ENCODE measurements at places on chromosomes 16 and 17.
A peak's percentile ranks its signal among the peaks of the same experiment; 100 is the strongest.

GRCh38 chr17:48622857-48623256, 3.3 kb downstream of the HOXB9 start:
- no peak for DNase-seq

- DNase-seq = no peak
Observed at GRCh38 chr17:76312735-76313134, 4.7 kb upstream of the QRICH2 start.

DNA sequence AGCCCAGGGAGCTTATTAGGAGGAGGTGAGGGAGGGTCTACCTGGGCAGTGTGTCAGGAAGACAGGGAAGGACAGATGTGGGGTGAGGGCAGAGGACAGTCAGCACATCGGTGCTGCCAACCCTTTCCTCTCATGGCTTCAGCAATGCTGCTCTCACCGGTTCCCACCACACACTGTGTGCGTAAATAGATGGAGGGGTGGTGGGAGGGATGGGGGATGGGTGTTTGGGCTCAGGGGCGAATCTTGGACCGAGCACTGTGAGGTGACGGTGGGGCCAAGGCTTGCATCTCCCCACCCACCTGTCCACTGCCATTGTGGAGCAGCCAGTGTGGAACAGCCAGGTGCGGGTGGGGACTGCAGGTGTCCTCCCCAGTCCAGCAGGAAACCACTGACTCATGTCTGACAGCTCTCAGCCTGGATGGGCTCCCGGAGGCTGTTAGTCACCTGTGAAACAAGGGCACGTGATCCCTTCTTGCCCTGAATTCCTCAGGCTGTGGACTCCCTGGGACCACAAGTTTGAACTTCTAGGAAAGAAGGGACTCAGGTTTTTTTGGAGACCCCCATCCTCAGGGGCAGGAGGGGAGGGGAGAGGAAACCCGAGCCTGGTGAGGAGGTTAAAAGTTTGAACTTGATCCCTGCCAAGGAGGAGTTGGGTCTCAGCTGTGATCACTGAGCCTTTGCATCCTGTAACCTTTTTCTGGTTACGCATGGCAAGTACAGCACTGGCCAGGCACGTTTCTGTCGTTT, 42.7 kb upstream of the SMPD3 start:
- DNase-seq = no peak

- DNase-seq = peak; percentile 75
Observed at GRCh38 chr16:89410794-89411309, 79.5 kb downstream of the ANKRD11 start.

- DNase-seq = peak; percentile 89
Observed at GRCh38 chr16:84730406-84731106, 30.8 kb downstream of the USP10 start.

- peak; percentile 81 for DNase-seq
Observed at GRCh38 chr16:30068750-30069610, 3.4 kb downstream of the ALDOA start.

DNA sequence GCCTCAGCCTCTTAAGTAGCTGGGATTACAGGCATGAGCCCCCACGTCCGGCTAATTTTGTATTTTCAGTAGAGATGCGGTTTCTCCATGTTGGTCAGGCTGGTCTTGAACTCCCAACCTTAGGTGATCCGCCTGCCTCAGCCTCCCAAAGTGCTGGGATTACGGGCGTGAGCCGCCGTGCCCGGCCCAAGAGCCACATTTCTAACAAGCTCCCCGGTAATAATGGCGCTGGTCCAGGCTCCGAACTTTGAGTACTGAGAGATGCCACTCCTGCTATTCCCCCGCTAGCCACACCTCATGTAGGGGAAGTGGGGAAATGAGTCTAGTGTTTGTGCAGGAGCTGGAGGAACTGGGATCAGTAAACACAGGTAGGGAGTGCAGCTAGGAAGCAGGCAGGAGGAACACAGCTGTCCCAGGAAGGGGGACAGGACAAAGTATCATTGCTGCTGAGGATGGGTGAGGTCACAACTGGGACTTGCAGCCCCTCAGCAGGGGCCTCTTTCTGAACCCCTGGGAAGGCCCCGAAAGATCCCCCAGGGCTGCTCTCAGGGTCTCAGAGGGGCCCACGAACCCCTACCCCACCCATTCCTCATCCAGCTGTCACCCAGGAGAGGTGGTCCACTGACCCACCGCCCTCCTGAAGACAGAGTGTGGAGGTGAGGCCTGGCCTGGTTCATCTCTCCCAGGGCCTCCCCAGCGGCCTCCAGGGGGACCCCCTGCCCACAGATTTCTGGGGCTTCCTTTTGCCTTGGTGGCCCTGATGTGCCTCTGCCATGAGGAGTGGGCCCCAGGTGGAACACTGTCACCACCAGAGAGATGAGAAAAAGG, 3.7 kb upstream of the KREMEN2 start:
- no peak for DNase-seq

DNA sequence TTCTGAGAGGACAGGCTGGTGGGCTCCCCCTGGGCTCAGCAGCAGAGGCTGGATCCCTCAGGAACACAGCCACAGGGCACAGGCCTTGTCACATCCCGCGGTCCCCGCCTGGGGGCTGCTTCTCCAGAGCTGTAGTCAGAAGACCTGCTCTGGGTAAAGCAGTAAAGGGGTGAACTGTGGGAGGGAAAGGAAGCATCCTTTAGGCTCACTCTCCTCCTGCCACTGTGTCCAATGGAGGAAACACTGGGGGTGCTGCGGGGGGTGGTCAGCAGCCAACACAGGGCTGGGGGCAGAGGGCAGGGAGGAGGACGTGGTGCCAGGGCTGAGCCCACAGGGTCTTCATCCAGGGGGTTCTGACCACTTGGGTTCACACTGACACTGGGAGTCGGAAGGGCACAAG, 5.0 kb upstream of the SLC38A8 start:
- DNase-seq = no peak

DNA sequence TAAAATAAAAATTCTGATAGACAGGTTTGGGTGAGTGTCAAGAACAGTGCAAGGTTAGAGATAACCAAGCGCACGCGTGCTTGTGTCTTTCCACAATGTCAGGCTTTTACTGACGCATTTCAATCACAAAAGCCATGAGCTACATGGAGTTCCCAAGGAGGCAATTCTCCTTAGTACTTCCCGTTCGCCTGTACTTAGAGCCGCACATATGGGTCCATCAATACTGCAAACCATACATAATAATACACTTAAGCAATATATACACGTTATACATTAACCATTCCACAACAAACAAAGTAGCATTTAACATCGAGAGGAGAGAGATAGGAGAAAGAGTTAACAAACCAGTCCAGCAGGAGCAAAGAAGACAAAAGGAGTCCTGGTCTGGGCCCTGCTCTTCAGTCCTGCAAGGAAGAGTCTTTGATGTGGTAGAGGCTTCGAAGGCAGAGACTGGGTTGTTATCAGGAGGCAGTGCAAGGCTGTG, 11.9 kb upstream of the GPRC5C start:
- DNase-seq = no peak

- no peak for DNase-seq
Observed at GRCh38 chr17:79865351-79866210, 26.3 kb upstream of the CBX4 start.

GRCh38 chr16:8894736-8895334, 12.7 kb downstream of the LITAFD start:
- DNase-seq = no peak

DNA sequence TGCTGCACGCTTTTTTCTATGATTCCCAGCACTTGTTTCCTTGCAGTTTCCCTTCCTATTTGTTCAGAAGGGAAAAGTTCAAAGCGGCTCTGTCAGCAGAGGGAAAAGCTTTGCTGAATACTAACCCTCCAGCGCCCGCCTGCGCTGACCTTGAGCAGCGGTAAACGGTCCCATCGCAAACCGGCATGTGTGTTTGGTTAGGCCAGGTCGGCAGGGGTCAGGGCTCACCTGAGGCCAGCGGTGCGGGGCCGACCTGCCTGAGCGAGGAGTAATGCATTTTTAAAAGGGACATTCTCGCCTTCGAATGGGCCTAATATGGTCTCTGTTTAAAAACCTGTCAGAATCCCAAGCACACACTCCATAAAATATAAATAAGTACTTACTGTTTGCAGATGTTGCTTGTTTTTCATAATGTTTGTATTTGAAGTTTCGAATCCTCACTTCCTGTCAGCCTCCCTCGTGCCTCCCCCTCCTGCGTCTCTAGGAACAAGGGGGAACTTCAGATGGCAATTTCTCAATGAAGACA, 110.1 kb downstream of the IRX3 start:
- peak; percentile 10 for DNase-seq

GRCh38 chr16:20336955-20337354, 9.6 kb upstream of the GP2 start:
- no peak for DNase-seq

GRCh38 chr16:11725457-11725856, 17.2 kb downstream of the TXNDC11 start:
- DNase-seq = no peak

DNA sequence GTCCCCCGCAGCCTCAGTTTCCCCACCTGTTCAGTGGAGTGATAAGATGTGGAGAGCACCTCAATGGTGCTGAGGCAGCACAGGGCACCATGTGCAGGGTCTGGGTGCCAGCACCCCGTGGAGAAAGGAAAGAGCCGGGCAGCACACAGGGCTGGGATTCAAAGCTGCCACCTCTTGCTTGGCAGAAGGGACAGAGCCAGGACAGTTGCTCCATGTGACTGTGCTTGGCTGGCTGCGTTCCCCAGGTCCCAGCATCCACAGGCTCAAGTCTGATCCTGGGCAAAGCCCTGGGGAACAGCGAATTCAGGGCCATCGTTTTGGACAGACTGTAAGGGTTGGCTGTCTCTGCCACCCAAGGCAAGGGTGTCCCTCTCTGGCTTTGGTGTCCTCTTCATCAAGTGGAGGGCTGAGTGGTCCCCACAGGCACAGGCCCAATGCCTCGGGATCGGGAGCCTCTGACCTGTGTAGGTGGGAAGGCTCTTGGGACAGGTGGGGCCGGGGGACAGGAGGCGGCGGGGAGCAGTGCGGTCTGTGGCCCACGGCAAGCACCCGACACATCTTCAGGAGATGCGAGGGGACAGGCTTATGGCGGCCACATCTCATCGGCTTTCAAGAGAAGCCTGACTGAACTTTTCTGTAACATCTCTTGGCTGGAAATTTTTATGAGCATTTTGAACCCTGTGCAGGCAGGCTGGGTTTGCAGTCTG, 8.5 kb downstream of the ZNF469 start:
- no peak for DNase-seq

GRCh38 chr17:78396441-78397337, 18.2 kb downstream of the PGS1 start:
- no peak for DNase-seq

GRCh38 chr17:7843257-7843535, 9.2 kb downstream of the KDM6B start:
- no peak for DNase-seq

GRCh38 chr16:53183442-53183841, 128.7 kb downstream of the CHD9 start:
- no peak for DNase-seq

- DNase-seq = peak; percentile 29
Observed at GRCh38 chr17:38761612-38762011, 9.1 kb downstream of the PSMB3 start.

GRCh38 chr17:28293994-28294393, 25.0 kb upstream of the TMEM97 start:
- no peak for DNase-seq

- peak; percentile 95 for DNase-seq
Observed at GRCh38 chr17:11996722-11997146, 541 bp downstream of the ZNF18 start.

DNA sequence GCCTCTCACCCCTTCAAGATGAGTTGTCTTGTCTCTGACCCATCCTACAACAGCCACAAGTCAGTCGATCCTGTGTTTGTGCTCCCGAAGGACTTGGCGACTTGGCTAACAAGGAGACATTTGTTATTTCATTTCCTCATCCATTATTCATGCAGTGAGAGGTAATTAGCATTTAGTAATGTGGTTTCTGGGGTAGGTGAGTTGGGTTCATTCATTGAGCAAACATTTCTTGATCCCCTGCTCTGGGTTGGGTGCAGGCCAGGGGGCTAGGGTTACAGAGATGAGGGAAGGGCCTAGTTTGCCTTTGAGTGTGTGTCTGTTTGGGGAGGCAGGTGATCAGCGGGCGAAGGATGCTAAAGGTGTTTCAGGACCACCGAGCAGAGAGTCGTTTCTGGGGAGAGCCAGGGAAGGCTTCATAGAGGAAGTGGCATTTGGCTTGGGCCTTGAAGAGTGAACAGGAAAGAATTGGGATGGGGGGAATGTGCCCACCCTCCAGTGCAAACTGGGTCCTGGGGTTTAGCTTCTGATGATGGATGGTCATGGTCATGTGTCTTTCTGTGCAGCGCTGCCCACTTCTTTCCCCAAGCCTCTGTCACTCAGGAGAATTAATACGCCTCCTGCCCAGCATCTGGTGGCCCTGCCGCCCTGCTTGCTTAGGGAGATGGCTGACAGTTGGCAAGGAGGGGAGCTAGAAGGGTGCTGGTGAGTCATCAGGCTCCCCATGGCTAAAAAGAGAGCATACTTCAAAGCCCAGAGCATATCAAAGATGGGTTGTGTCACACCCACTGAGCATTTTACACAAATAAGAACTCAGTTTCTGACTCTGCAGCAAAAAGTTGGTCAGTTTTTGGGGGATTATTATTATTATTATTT, 38.5 kb downstream of the MSI2 start:
- DNase-seq = peak; percentile 87

DNA sequence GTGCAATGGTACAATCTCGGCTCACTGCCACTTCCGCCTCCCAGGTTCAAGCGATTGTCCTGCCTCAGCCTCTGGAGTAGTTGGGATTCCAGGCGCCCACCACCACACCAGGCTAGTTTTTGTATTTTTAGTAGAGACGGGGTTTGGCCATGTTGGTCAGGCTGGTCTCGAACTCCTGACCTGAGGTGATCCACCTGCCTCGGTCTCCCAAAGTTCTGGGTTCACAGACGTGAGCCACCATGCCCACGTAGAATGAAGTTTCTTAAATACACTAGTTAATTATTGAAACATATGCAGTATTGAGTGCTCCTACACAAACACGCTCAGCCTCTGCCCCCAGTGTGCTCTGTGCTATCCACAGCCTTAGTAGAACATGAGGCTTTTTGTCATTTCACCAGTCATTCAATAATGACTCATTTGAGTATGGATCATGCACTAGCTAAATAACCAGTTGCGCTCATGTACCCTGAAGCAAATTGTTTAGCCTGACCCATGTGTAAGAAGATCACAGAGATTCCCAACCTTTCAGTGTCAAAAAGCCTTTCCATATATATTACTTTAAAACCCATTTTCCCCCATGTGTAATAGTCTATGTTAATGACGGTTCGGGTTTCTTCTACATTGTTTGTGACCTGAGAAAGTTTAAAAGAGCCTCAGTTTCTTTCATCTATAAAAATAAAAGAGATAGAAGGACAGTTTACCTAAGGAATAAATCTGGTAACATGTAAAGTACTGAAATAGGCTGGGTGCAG, 49.7 kb downstream of the TUBD1 start:
- DNase-seq = no peak

All from common myeloid progenitor, CD34-positive (primary cell).